Right atrium auricular region (tissue), 2 donors: ENCODE measurements at places on chromosomes 6 and 20.

DNA sequence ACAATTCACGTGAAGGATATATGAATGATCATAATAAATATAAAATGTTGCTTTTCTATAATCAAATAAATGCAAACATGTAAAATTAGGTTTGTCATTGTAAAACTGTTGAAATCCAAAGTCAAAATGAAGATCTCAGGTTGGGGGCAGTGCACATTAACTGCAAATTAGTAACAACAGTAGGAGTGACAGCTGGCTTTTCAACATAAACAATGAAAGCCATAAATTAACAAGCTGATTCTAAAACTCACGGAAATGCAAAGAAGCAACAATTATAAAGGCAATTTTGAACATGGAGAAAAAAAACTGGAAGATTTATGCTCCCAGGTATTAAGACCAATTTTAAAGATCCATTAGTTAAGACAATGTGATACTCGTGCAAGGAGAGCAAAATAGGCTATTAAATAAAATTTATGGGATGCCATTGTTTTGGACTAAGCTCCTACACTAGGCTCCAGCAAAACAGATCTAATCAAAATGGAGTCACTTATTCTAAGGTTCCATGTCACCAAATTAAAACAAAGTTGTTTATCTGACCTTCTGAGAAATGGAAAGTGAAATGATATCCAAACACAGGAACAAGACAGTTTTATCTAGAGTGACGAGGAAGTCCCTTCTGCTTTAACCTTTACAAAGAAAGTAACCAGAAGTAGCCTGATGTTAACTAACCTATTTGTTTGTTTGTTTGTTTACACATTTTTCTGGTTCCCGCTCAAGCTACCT, 770.8 kb downstream of the EPHA7 start:
- DNase-seq = no peak

- DNase-seq = no peak
Observed at GRCh38 chr6:110324548-110324947, 33.6 kb downstream of the METTL24 start.

DNA sequence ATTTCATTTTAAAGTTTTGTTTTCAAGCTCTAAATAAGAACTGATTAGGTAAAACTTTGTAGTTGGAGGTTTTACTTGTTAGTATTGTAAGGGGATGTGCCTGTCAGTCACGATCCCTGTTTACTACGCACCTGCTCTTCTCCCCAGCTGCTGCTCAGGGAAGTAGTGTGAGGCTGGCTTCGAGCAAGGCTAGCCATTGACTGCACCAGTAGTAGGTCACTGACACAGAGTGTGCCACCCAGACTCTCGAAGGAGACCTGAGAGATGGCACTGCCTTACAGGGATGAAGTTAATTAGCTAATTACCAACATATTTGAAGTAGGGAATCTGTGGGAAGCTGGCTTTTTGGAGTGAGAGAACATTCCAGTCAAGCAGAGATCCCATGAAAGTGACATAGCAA, 89.2 kb downstream of the DNAH8 start:
- no peak for DNase-seq

- DNase-seq = no peak
Observed at GRCh38 chr6:137115658-137116057, 57.8 kb downstream of the IL22RA2 start.

DNA sequence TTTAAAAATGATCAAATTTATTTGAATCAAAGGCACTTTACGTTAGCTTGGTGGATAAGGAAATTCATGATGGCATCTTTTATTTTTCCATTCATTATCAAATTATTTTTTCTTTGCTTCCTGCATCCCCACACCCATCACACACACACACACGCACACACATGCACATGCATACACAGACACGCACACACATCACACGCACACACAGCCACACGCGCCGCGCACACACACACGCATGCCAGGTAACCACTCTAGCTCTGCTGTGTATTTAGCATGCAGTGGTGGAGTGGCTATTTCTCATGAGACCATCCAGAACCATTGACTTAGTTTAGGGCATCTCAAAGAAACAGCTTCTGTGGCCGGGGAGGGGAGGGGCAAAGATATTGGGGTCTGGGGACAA, 47.0 kb downstream of the GNAS start:
- no peak for DNase-seq

DNA sequence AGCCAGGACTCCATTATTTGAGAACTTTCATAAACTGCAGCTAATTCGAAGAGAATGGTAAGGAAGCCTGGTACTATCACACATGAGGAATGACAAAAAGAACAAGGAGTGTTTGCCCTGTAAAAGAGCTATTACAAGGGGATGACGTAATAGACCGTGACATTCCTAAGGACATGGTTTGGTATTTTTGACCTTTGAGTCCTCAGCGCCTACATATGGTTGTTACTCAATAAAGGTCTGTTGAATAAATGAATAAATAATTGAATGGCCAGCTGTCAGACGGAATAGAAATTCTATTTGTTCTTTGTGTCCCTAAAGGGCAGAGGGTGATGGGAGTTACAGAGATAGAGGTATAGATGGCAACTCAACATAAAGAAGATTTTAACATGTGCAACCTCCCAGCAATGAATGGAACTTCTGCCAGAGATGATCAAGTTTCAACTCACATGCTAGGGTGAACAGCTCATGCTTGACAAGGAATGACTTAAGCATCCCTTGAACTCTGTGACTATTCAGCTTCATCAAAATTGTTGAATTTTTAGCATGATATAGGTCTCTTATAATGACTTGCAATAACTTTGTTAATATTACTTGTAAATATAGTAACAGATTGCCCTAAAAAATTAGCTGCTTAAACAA, 115.4 kb downstream of the TENT5A start:
- no peak for DNase-seq

DNA sequence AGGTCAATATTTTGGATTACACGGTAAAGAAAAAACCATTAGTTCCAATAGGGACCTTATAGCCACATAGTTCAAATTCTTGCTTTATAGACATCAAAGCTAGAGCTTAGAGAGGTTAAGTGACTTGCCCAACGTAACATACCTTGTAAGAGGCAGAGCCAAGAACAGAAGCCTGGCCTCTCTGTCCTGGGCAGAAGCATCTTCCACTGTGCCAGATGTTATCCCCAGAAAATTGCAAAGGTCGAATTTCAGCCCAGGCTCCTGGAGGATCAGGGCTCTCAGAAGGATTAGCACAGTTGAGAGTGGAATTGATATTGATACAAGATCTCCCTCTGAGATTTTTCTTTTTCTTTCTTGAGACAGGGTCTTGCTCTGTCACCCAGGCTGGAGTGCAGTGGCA, 6.1 kb downstream of the SMIM28 start:
- no peak for DNase-seq

DNA sequence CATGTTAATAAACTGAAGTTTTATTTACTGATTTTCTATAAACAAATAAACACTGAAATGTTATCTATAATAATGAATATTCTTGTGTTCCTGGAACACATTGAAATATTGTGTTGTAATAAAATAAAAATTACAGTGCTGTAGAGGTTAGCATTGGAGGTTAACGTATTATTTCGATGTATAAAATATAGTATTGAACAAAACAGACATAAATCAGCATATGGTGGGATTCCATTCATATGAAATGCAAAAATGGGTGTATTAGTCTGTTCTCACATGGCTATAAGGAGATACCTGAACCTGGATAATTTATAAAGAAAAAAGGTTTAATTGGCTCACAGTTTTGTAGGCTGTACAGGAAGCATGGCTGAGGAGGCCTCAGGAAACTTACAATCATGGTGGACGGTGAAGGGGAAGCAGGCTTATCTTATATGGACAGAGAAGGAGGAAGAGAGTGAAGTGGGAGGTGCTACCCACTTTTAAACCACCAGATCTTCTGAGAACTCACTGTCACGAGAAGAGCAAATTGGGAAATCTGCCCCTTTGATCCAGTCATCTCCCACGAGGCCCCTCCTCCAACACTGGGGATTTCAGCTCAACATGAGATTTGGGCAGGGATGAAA, 24.6 kb upstream of the BMP6 start:
- DNase-seq = no peak

- DNase-seq = peak; percentile 49
Observed at GRCh38 chr20:53914781-53915445, 155.5 kb downstream of the BCAS1 start.

- no peak for DNase-seq
Observed at GRCh38 chr6:17505767-17506280, 94.3 kb upstream of the FAM8A1 start.

DNA sequence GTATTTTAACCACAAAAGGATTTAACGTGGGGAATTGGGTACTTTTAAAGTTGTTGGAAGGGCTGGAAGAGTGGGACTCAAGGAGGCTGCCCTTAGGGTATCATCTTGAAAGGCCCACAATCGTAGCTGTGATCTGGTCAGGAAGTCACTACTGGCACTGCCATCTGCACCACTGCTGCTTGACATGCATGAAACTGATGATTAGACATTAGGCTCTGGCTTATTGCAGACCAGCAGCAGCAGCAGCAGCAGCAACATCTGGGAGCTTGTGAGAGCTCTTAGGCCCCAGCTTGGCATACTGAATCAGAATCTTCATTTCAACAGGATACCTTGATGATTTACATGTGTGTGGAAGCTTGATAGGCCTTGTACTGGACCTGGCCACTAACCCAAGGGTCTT, 68.6 kb downstream of the PHF20 start:
- no peak for DNase-seq

- DNase-seq = no peak
Observed at GRCh38 chr6:12164508-12164770, 125.7 kb upstream of the EDN1 start.

GRCh38 chr6:51554029-51554428, 533.4 kb downstream of the PKHD1 start:
- DNase-seq = no peak

- DNase-seq = no peak
Observed at GRCh38 chr20:20341371-20341770, 26.5 kb upstream of the INSM1 start.

DNA sequence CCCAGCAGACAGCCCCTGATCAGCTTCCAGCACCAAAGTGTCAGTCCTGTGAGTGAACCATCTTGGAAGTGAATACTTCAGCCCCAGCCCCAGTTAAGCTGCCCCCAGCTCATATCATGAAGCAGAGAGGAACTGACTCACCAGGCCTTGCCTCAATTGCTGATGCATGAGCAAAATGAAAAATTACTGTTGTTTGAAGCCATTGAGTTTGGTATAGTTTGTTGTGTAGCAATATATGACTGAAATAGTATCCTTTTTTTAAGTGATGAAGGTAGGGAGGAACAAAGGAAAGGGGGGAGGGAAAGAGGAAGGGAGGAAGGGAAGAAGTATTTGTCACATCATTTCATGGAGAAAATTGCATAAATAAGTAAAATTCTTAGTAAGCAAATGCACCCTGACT, 266.4 kb downstream of the MAFB start:
- DNase-seq = no peak

DNA sequence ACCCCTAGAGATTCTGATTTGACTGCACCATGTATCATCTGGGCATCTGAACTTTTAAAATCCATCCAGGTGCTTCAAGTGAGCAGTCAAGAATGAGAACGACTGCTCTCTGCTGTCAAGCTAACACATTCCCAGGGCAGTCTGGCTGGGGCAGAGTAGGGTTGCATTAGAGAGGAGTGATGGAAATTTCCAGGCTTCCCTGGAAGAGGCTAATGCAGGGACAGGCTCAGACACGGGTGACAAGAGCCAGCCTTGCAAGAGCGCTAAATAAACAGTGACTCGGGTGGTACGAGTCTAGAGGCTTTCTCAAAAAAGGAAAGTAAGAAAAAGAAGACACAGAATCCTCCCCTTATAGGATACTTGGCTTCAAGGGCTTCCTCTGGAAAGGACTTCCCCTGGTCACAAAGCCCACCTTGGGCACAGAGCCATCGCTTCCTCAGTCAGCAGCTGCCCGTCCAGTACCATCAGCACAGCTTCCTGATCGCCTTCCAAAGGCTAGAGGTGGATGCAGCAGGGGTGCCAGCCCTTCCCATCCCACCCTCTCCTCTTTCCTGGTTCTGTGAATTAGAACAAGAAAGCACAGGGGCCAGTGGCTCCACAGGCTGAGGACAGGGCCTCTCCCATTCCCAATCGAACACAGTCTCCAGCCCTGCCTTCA, 177.4 kb upstream of the RREB1 start:
- DNase-seq = no peak

DNA sequence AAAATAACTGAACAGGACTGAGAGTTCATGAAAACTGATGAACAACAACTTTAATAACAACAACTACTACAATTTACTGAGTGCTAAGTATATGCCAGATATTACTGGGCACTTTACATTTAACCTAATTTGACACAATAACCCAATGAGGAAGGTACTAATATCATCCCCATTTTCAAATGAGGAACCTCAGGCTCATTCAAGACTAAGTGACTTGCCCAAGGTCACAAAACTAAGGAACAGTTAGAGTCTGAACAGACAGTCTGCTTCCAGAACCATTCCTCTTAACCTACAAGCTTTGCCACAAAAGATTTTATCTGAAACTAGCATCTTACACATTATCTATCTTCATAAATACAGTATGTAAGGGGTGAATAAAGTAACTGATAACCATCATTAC, 10.6 kb upstream of the NDRG3 start:
- no peak for DNase-seq

DNA sequence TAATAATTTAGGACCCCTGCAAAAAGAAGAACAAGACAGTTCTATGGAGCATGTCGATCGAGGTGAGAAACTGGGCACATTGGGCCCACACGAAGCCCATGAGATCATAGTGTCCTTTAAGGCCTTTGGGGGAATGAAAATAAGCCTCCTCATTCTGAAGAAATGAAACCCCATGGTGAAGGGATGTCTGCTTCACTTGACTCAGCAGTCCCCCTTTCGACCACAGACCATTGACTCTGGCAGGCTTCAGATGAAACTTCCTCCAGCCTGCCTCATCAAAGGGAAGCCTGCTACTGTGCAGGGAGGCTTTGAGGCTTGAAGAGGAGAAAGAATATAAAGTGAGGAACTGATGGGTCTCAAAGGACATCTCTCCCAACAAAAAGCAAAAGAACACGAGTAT, 144.2 kb upstream of the FBXL4 start:
- DNase-seq = no peak

DNA sequence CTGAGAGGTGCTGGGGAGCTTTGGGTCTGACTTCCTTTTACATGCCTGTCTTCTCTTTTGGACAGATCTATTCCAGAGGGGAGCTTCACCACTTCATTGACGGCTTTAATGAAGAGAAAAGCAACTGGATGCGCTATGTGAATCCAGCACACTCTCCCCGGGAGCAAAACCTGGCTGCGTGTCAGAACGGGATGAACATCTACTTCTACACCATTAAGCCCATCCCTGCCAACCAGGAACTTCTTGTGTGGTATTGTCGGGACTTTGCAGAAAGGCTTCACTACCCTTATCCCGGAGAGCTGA, 13.1 kb downstream of the PRDM1 start:
- DNase-seq = no peak
